ENCODE measurements at places on chromosomes 11 and 22.
A peak's percentile ranks its signal among the peaks of the same experiment; 100 is the strongest.

- no peak for DNase-seq
Measured at GRCh38 chr11:125345421-125346178, 150.5 kb downstream of the FEZ1 start.

GRCh38 chr11:90845126-90845525 is 622.3 kb upstream of the CHORDC1 start:
- DNase-seq = no peak

DNA sequence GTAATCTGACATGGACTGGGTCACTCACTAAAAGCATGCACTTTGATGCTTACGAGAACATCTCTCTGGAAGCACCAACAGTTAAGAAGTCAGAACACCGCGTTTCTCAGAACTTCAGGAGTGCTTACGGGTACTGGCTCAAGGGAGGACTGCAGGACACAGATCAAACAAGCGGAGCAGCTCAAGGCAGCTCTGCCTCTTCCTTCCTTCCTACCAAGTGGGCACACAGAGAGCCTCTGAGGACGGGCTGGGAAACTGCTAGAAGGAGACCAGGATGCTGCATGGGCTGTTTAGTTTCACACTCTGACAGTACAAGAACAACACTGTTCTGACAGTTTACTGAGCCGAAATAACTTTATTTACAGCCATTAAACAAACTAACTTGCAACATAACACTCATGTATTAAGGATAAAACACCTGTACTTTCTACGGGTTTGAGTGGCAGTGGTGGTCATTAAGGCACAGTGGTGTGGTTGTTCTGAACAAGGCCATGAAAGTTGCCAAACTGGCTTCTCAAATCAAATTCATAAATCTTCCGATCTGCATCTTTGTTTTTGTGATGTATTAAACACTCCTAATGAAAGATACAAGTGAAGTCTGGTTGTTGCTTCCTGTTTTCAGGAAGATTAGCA is 37.5 kb downstream of the ARFGAP3 start:
- no peak for DNase-seq

GRCh38 chr11:12240677-12241076 is 130.3 kb downstream of the MICAL2 start:
- DNase-seq = no peak

DNA sequence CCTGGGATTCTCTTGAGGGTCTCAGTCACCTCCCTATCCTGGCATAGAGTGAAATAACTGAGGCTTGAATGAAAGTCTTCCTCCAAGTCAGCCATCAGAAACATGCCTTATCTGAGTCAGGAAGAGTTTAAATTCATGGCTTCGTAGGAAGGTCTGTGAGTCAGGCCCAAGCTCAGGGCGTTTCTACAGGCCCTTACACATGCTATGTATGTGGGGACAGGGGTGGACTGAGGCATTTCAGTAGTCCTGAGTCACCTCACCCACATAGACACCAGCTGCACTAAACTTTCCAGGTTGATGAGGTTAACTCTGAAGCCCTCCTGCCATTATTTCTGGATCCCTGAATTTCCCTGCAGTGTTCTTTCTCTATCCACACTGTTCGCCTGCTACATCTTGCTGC is 134.6 kb upstream of the RCN1 start:
- no peak for DNase-seq

GRCh38 chr11:14529321-14529720 is 9.1 kb upstream of the PSMA1 start:
- DNase-seq = no peak

GRCh38 chr11:9103542-9104276 is 12.3 kb upstream of the SCUBE2 start:
- DNase-seq = no peak

DNA sequence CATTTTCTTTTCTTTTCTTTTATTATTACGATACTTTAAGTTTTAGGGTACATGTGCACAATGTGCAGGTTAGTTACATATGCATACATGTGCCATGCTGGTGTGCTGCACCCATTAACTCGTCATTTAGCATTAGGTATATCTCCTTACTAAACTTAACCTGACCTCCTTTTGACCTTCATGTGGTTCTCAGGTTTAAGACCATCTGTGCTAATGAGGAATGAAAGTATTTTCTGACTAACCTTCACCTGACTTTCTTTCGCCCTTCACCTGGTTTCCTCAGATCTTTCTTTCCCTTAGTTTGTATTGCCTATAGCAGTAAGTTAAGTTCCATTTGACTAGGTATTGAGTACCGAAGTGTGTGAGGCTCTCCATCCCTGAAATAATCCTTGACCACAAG is 6.5 kb downstream of the EXPH5 start:
- no peak for DNase-seq

DNA sequence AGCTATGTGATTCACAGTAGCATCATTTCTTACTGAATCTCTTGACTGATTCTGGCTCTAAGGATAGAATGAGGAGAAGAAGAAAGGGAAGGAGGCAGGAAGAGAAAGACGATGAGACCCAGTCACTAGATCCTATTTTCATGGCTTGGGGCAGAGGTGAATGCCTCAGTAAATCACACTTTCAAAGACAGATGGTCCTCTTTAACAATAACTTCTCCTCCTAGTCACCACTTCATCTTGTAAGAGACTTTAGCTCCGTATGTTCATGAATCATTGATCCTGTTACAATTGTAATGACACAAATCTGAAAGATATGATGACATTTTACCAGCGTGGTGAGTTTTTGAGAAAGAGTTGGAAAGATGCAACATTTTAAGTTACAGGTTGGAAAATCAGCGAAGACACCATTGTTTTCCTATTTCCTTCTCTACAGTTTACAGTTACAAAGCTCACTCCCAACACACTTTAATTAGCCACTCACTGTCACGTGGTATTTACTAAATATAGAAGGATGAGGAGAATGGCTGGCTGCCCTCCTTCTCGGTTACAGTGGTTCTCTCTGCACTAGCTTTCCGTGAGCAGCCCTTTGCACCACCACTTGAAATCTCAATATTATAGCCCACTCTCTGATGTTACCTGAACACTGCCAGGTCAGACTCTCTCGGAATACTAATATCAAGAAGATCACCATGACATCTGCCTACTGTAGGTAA is 205.8 kb downstream of the CADM1 start:
- no peak for DNase-seq

- no peak for DNase-seq
Measured at GRCh38 chr22:24091551-24092420, 80.7 kb downstream of the CABIN1 start.

- DNase-seq = peak; percentile 39
Measured at GRCh38 chr22:17121233-17122195, at the start of gene TMEM121B. Gene TMEM121B (minus strand): TSS chr22:17121360. CDS start chr22:17121127, 233 bp downstream.

GRCh38 chr11:83475760-83476159 is 189.6 kb upstream of the CCDC90B start:
- no peak for DNase-seq

GRCh38 chr11:107780775-107781174 is 68.9 kb upstream of the SLN start:
- DNase-seq = no peak

GRCh38 chr11:16610738-16611388 is 127.6 kb upstream of the C11orf58 start:
- no peak for DNase-seq

DNA sequence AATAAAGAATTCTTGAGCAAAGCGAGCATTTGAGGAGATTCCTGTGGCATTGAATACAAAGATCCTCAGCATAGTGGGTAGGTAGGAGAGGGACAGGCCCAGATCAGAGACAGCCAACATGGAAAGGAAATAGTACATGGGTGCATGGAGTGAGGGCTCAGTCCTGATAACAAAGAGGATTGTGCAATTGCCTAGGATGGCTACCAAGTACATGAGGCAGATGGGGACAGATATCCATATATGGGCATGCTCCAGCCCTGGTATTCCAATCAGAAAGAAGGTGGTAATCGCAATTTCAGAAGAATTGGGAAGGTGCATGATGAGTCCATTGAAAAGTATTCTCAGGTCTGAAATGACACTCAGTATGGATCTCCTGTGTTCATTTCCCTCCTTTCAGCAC is 8.6 kb downstream of the OR51T1 start:
- no peak for DNase-seq

GRCh38 chr11:90326647-90327046 is 103.8 kb upstream of the CHORDC1 start:
- DNase-seq = no peak

- DNase-seq = no peak
Measured at GRCh38 chr22:19603767-19604166, 79.6 kb upstream of the CLDN5 start.

GRCh38 chr11:21177379-21177778 is 508.0 kb downstream of the NELL1 start:
- DNase-seq = no peak

DNA sequence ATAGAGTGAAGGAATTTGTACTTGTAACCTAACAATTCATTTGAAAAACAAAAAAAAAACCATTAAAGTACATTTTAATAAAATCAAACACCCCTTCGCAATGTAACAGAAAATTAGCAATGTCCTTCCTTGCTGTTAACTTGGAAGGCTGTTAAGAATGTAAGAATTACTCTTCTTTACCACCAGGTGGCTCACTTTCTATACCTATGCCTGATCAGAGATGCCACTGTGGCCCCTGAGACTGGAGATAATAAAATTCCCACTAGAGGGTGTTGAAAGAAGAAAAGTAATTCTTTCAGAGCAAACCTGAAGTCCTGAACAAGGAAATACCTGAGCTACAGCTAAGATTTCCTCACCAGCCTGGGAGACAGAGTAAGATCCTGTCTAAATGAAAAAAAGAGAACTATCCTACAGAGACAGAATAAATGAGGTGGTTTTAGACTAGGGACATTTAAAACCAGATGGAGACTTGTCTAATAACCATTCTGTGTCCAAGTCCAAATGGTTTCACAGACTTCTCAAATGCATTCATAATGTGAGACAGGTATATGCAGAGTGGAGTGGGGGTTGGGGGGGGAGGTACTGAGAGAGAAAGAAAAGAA is 1089.3 kb downstream of the FAM181B start:
- DNase-seq = peak; percentile 24
